Gastroesophageal sphincter (tissue), 4 donors: ENCODE measurements at places on chromosomes 2 and 18. TPM values are rescaled to one million over a fixed set of nuclear protein-coding genes. Genes with fewer than 3 reads are reported as not detected.

The C2orf78 gene
- not detected for total RNA-seq

GRCh38 chr2:171459498-171459897 lies 25.5 kb downstream of the DCAF17 start:
- ATAC-seq, result no peak

DNA sequence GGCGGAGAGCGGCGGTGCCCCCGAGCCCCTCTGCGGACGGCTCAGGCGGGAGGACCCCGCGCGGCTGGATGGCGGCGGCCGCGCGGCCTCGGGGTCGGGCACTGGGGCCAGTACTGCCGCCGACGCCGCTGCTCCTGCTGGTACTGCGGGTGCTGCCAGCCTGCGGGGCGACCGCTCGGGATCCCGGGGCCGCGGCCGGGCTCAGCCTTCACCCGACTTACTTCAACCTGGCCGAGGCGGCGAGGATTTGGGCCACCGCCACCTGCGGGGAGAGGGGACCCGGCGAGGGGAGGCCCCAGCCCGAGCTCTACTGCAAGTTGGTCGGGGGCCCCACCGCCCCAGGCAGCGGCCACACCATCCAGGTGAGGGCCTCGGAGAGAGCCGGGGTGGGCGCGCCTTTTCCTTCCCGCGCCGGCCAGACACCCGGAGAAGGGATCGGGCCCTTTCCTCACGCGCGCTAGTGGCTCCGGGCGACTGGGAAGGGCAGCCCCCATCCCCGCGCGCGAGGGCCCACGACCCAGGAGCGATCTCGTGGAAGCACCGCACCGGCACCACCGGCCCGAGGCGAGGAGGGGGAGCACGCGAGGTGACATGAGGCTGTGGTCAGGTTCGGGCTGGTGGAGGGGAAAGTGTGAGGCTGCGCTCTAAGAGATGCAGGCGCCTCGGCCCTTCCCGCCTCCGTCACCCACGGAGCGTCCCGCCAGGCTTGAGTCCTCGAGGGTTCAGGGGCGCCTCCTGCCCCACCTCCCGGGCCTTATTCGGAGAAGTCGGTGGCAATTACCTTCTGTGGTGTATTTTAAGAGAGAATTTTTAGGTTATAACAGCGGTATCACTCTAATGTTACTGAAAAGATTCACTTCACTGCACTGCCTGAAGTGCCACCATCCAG lies 607 bp downstream of the LAMA3 start:
- ATAC-seq, result peak; percentile 34

DNA sequence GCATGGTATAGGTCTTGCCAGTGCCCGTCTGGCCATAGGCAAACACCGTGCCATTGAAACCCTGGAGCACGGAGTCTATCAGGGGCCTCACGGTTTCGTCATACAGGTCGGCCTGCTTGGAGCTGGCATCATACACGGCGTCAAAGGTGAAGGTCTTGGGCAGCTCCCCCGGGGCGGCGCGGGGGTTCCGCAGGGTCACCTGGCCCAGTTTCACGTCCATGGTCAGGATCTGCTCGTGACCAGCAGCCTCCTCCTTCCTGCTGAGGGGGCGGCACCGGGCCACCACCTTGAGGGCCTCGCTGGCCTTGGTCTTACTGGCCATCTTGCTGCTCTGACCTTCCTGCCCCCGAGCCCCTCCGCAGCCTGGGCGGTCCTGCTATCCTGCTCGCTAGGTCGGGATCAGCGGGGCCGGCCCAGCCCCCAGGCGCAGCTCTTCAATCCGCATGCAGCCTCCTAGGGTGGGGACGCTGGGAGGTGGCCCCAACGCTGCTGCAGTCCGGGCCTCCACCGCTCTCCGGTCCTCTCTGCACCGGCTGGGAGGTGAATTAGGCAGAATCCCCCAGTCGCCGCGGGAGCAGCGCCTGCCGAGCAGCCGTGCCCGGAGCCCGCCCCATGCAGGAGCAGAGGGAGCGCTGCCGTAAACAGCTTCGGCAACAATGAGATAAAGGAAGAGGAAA lies 563 bp downstream of the KIF3C start:
- ATAC-seq, result peak; percentile 32

- ATAC-seq, result no peak
These were observed 28.9 kb upstream of the MRPL33 start for GRCh38 chr2:27742571-27742970.

- peak; percentile 48 for ATAC-seq
These were observed 154.7 kb downstream of the HDAC4 start for GRCh38 chr2:239245872-239246721.

DNA sequence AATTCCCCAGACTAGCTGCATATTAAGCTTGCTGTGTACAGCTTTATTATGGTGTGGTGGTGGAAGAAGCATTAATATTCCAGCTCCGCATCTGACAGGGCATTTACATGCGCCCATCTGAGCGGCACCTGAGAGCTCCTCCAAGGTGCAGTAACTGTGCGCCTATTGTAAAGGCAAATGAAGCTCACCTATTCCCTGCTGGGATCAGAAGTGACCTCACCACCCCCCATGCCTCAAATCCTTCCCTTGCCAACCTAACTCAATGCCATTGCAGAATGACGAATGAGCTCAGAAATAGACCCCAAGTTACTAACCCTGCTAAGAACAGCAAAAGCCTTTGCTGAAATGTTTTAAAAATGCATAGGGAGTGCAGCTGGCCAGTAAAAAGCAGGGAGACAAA lies 14.3 kb downstream of the BCL11A start:
- no peak for ATAC-seq

DNA sequence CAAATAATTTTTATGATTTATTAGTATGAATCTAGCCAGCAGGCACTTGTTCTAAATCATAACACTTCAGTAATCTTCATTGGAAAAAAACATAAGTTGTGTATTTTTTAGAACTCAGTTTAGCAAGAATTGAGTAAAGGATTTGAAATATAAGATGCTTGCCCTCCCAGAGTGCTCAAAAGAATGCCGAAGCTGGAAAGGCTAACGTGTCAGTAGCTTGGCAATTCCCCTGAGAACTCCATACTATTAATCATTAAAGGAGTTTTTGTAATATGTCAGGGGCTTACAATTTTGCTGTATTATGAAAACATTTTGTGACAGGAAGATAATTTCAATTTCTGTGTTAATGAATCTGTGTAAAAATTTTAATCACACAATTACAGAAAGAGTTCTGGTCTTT lies 122.7 kb downstream of the GULP1 start:
- ATAC-seq, result no peak

GRCh38 chr2:120687210-120687609 lies 48.5 kb upstream of the GLI2 start:
- no peak for ATAC-seq

GRCh38 chr2:136242100-136242499 lies 124.2 kb upstream of the CXCR4 start:
- no peak for ATAC-seq

DNA sequence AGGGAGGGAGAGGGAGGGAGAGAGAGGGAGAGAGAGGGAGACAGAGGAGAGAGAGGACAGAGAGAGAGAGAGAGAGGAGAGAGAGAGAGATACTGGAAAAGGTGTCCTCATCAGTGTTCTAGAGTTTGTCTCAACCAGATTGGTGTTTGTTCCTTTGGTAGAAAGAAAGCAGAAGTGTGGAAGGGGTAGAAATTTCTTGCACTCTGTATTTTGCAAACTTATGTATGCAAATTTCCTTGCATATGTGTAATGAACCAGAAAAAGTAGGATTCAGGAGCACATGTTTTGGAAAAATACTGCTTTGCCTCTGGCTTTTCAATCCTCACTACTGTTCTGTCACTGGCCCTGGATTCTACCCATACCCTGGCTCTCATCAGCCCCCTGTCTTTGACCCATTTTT lies 1.1 kb upstream of the SP140 start:
- ATAC-seq, result no peak

DNA sequence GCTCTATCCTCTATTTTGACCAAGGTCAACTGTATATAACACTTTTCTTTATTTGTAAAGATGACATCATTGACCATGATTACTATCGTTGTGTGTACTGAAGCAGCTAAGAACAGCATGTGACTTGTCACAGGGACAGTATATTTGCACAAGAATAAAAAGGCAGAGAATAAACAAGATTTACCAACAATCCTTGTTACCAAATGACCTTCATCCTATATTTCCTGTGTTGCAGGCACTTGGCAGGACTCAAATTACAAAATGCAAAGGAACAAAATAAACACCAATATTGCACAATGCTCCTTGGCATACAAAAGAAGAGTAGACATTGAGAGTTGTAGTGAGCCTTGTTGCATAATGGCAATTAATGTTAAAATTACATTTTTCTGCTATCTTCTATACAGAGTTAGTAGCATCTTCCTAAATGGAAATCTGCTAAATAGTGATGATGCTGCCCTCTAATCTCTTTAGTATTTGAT lies 61.8 kb downstream of the RFTN2 start:
- ATAC-seq, result no peak

DNA sequence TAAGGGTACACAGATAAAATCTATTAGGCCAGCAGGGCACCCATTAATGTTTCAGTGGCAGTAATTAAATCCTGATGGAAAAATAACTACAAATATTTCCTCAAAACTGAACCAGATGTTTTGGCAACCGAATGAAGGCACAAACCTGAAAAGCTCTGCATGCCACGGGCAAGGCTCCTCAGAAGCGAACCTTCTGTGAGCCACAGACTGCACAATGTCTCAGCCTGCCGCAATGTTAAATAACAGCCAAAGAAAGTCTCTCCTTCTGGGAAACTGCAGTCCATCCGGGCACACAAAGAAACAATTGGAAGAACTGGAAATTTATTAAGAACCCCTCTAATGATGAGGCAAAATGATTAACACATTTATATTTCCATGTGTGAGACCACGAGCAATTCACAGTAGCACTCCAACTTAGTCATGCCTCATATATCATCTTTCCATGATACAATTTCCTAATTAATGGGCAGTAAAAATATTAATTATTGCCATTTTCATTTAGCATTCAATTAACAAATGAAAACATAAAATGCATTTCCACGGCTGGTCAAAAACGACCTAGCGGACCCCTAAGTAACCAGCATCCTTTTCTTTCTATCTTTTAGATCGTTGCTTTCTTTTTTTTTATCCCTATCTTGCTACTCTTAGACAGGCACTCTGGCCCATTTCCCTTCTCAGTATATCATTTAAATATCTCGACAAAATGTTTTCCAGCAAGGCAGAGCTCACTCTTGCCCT lies 237.5 kb downstream of the EPHA4 start:
- no peak for ATAC-seq

DNA sequence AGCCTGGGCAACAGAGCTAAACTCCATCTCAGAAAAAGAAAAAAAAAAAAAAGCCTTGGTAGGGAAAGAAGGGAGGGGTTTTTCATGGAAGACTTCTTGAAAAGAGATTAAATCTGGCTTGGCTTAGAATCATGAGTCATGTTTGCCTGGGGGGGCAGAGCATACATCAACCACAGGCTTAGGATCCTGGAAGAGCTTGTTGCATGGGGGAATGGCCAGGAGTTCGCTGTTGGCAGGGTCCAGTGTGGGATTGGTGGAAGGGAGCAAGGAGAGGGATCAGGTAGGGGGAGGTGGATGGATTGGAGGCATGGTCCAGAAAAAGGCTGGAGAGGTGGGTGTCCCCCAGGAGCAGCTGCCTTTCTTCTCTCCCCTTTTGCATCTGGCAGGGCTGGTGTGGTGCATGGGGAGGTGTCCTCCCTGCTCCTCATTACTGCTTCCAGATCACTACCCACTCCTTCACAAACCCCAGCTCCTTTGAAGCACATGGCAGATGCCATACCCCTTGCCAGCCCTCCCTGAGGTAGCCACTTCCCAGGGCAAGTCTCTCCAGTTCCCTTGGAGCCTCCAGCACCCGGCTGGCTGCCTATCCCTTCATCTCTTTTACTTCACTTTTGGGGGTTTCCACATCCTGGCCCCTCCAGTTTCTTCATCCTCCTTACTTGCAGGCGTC lies 2.5 kb downstream of the ARMC9 start:
- ATAC-seq, result no peak

DNA sequence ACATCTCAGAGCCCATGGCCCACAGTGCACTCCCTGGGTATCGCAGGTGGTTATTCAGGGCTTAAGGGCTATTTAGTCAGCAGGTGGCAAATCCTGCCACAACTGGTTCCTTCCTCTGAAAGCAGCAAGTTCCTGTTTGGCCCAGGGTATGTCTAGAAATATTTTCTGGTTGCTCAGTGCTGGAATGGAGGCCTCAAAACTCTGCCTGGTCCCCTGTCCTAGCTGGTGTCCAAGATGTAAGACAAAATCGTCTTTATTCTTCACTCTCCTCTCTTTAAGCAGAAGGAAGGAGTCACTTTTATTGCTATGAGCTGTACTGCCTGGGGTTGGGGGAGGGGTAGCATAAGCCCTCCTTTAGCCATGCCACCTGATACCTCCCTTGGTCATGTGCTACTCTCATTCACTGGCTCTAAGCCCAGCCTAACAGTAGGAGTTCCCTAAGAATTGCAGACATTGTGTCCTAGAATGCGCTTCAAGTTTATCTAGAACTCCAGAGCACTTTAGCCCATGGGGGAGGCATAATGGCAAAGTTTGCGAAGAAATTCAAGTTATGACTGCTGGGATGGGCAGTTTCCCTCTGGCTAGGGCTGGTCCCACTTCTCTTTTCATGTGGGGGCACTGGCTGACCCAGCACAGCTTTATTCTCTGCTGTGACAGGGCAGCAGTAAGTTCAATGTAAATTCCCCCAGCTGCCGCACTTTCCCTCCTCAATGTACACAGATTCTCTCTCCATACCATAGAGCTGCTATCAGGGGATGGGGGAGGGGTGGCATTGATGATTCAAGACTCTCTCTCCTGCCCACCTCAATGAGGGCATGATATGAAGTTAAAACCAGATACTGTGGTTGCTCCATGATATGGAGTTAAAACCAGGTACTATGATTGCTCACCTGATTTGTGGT lies 27.1 kb upstream of the CWC22 start:
- ATAC-seq, result no peak

The RTP5 gene
- total RNA-seq, result not detected

DNA sequence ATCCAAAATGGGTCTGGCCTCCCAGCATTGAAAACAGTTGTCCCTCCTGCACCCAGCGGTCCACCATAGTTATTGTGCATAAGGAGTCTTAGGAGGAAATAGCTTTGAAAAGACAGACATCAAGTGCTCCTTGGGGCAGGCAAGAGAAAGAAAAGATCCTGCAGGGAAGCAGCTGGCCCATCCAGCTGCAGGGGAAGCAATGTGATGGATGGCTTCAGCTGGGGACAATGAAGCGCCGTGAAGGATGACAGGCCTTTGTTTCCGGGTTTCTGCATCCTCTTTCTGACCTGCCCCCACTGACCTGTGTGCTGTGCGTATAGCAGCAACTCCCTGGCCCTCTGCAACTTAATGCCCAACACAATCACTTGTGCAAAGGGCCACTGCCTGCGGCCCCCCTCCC lies 142.9 kb upstream of the NCKAP5 start:
- ATAC-seq, result no peak

DNA sequence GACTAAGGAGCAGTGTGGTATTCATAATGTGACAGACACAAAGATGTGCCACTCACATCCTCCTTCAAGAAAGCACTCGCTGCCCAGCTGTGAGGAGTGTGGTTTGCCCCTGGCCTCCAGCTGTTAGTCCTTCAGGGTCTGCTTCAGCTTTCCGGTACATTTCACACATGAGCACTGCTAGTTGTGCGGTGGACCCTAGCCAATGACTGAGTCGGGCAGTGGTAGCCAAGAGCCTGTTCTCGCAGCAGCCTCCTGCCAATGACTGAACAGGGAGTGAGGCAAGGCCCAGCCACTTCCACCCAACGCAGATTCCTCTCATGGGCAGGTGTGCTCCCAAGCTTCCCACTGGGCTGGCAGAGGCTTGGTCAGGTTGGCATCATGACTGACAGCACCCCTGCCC lies 254.3 kb downstream of the RBM43 start:
- ATAC-seq, result no peak
